ENCODE measurements at places on chromosomes 1 and 21. TPM values are rescaled to one million over a fixed set of nuclear protein-coding genes. Genes with fewer than 3 reads are reported as not detected.

The KDF1 gene
- not detected for total RNA-seq

The CDA gene
- total RNA-seq = not detected

The LYPD8 gene
- total RNA-seq = not detected

The KRTAP12-2 gene
- total RNA-seq = not detected

The LIN28A gene
- total RNA-seq = not detected

The MYOG gene
- total RNA-seq = not detected

The PODN gene
- total RNA-seq = 1.5 TPM

The ZSCAN20 gene
- total RNA-seq = 15.1 TPM

The PTPRU gene
- 33.2 TPM for total RNA-seq

The PRAMEF26 gene
- not detected for total RNA-seq

The PLPPR4 gene
- total RNA-seq = not detected

The TSPEAR gene
- total RNA-seq = not detected

The NTMT2 gene
- total RNA-seq = not detected

The ADGRL4 gene
- total RNA-seq = 92.6 TPM

The FAM151A gene
- total RNA-seq = not detected

The C8B gene
- not detected for total RNA-seq

The CFHR3 gene
- 0.23 TPM for total RNA-seq

The AIM2 gene
- 0.46 TPM for total RNA-seq

Measured in smooth muscle cell of the umbilical artery (primary cell).